ENCODE measurements at places on chromosomes 12 and 14. TPM values are rescaled to one million over a fixed set of nuclear protein-coding genes. Genes with fewer than 3 reads are reported as not detected.

DNA sequence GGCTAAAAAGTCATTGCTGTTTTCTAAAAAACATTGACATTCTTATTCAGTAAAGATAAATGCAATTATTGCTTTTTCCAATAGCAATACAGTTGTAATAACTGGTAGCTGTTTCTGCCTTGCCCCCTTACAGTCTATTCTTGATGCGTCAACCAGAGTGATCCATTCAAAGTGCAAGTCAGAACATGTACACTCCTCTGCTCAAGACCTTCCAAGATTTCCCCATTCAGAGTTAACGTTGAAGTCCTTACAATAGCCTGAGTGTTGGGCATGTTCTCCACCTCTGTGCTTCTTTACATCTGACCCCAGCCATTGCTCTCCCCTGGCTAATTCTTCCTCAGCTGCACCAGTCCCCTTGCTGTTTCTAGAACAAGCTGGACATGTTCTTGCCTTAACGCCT lies 24.3 kb downstream of the VRK1 start:
- DNase-seq: no peak
- no peak overlapping the region for H3K27ac ChIP-seq
- H3K27me3 ChIP-seq: no peaks in the 10 kb centered on the region
- H3K36me3 ChIP-seq: no peaks in the 10 kb centered on the region

DNA sequence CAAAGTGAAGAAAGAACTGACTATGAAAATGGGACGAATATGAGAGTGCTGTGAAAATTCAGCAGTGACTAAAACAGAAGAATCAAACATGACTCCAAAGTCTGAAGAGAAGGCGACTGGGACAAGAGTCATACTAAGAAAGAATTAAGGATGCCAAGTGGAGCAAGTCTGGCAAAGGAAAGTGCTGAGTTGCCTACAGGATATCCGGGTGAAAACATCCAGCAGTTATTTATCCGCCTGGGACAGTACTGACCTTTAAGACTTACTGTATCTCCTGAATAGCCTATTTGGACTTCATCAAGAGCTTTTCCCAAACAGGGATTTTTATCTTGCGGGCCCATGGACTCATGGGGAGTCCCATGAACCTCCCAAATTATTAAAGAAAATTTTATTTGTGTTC lies 41.1 kb downstream of the KICS2 start:
- no peaks in the 10 kb centered on the region for H3K4me1 ChIP-seq
- DNase-seq: no peak
- H3K27ac ChIP-seq: no peak overlapping the region
- H3K27me3 ChIP-seq: no peaks in the 10 kb centered on the region
- no peak overlapping the region for H3K4me3 ChIP-seq

DNA sequence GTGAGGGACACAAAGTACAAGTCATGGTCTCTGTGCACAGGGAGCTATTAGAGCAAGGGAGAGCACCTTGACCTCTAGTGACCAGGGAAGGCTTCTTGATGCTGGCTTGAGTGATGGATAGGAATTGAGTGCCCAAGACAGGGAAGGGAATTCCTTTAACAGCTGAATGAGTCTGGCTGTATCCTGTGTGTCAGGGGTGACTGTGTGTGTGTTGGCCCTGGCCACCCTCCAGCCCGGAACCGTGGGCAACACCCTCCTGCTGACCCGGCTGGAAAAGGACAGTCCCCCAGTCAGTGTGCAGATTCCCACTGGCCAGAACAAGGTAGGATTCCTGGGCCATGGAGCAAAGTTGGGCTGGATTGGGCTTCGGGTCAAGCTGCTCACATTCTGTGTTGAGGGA lies 5.5 kb upstream of the PFDN5 start:
- no peak overlapping the region for H3K4me3 ChIP-seq
- H3K36me3 ChIP-seq: peaks cover 70% of the 10 kb centered on the region
- no peaks in the 10 kb centered on the region for H3K4me1 ChIP-seq
- H3K27ac ChIP-seq: no peak overlapping the region
- no peak for DNase-seq
- no peaks in the 10 kb centered on the region for H3K27me3 ChIP-seq

DNA sequence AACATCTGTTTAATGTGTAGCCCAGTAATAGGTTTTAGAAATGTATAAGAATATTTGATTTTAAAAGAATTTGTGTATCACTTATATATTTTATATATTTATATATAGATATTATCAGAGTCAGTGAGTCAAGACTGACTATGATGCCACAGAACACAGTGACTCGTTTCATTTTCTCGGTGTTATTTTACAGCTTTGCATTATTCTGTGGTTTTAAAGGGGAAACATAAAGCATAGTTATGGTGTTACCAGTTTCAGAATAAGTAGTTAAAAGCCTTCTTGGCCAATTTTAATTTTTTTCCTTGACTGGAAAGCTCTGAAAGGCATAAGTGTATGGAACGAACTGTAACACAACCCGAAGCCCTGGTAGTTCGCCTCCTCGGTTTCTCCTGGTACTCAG lies 91.0 kb downstream of the GRIP1 start:
- H3K36me3 ChIP-seq: no peaks in the 10 kb centered on the region
- DNase-seq: no peak
- H3K27ac ChIP-seq: no peak overlapping the region
- no peak overlapping the region for H3K4me3 ChIP-seq

- no peaks in the 10 kb centered on the region for H3K27me3 ChIP-seq
- DNase-seq: no peak
- H3K27ac ChIP-seq: no peak overlapping the region
- H3K36me3 ChIP-seq: no peaks in the 10 kb centered on the region
- H3K4me3 ChIP-seq: no peak overlapping the region
Observed at GRCh38 chr12:119730381-119730780, 62.4 kb downstream of the PRKAB1 start.

Gene RNF212B
- 0.27 TPM for polyA plus RNA-seq

Gene MLXIP
- 52.3 TPM for polyA plus RNA-seq

Measured in small intestine (tissue), 16 donors.